HCEC 1CT (cell line): ENCODE measurements at places on chromosomes 13 and 19.

- DNase-seq = no peak
Measured at GRCh38 chr19:13942023-13942684, 3.9 kb upstream of the PODNL1 start.

DNA sequence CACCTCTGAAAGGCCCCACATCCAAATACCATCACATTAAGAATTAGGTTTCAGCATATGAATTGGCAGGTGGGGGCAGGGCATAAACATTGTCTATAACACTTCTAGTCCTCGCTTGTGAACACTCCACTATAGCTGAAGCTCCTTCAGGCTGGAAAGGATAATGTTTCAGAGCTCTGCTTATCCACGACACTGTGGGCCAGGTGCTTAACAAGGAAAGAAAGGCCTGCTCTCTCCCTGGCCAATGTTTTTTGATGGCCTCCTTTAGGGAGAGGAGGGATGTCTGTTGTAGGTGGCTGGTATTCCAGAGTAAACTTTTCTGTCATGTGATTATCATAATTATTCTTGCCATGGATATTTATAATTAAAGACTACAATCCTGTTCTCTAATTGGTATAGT, 86.4 kb downstream of the CCNA1 start:
- DNase-seq = no peak

- DNase-seq = peak; percentile 42
Measured at GRCh38 chr13:21537105-21537504, 66.9 kb downstream of the MICU2 start.

DNA sequence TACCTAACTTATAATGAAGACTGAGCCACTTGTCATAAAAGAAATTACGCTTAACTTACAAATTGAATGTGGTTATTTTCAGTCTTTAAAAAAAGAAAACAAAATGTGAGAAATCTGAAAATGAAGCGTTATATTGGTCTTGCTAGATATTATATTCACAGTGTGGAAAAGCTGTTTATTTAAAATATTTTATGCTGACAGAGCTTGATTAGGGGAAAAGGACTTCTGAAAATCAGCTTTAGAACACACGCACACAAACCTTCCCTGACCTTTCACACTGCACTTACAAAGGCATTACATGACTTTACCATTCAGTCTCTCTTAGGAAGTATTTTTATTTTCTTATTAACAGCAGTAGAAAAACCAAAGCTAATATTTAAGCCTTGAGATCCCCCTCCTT, 461.5 kb downstream of the DIAPH3 start:
- DNase-seq = no peak

DNA sequence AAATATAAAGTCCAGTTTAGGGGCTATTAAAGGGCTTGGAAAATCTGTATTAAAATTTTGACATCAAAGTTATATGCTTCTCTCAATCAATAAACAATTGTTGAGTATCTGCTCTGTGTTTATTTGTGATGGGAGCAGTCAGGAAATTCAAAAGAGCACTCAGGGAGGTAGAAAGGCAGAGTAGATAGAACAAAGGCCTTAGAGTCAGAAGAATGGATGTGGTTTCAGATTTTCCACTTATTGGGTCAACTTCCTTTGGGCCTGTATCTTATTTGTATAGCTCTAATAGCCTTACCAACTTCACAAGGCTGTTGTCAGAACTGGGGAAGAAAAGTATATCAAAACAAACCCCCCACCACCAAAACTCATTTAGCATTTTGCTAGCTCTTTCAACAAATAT, 302.6 kb downstream of the SPRY2 start:
- no peak for DNase-seq

- peak; percentile 36 for DNase-seq
Measured at GRCh38 chr19:52270266-52270885, 989 bp downstream of the ZNF766 start.

DNA sequence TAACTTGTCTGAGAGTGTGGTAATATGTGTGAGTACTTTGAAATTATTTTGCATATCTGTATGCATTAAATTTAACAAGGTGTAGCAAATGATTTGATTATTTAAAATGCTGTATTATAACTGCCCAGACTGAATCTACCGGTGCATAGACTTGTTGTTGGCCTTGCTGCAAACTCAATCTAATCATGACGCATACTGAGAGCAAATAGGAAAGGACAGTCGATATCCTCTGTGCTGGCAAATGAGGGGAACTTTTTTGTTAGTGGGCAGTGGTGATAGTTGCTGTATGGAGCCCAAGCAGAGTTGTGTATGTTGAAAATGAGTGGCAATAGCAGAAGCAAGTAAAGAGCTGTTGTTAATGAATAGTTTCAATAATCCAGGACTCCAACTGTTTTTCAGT, 127.4 kb downstream of the LMO7 start:
- no peak for DNase-seq

- DNase-seq = no peak
Measured at GRCh38 chr13:49190901-49191300, 29.2 kb upstream of the MLNR start.

- peak; percentile 13 for DNase-seq
Measured at GRCh38 chr13:27954406-27954851, 14.7 kb downstream of the CDX2 start.

- DNase-seq = peak; percentile 37
Measured at GRCh38 chr13:66915596-66916185, 314.4 kb downstream of the PCDH9 start.

- no peak for DNase-seq
Measured at GRCh38 chr19:48117515-48118130, 7.0 kb upstream of the PLA2G4C start.

GRCh38 chr13:105462098-105462497, 1073.4 kb downstream of the EFNB2 start:
- no peak for DNase-seq

- DNase-seq = no peak
Measured at GRCh38 chr13:50766013-50766412, 77.5 kb downstream of the DLEU7 start.

DNA sequence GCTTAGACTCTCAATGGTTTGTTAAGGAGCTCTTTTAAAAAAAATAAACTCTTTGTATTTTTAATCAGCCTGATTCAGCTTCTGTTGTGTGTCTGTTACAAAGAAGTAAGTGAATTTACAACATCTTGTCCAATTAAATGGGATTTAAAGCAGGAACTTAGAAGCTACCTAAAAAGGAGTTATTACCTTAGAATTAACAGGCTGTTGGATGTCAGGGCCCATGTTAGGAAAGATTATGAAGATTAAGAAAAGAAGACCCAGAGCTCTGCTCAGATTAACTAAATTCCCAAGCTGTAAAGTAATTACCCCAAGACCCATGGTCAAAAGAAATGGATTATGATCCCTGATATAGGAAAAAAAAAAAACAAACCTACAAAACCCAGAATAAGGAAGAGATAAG, 44.1 kb upstream of the ZNF780A start:
- DNase-seq = no peak

DNA sequence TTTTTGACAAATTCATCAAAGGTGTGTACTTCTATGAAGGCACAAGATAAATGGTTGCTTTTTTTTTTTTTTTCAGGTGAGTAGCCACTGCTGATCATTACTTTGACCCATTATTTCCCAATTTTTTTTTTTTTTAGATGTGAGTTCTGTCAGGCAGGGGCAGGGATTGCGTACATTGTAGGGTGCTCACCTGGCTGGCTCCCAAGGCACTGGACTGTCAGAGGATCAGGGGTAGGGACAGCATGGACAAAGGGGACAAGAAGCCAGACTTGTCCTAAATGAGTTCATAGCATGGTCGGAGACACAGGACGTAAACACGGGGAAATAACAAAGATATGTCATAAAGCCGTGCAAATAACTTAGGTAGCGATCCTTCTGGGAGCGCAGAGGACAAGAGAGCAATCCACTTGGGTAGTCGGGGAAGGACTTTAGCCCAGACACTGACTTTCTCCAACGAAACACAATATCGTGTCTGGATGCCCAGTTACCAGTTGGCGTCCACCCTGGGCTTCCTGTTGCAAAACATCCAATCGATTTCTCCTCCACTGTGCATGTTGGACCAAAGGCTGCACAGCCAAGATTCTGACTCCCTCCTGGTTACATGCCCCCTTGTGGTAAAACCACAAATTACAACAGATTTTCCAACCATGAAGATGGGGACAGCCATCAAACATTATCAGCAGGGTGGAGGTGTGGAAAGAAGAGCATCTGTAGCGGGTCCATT, 27.5 kb upstream of the KATNAL1 start:
- no peak for DNase-seq

DNA sequence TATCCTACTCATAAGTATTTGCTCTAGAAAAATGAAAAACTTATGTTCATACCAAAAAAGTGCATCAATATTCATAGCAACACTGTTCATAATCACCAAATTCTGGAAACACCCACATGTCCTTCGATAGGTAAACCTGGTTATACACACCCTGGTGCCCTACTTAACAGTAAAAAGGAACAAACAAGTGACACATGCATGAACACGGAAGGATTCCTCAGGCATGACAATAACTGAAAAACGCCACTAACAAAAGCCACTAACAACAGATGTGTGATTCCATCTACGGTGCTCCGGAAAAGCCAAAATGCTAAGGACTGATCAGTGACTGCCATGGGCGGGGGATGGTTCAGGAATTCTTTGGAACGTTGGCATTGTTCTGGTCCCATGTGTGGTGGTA, 65.5 kb downstream of the STK24 start:
- no peak for DNase-seq

DNA sequence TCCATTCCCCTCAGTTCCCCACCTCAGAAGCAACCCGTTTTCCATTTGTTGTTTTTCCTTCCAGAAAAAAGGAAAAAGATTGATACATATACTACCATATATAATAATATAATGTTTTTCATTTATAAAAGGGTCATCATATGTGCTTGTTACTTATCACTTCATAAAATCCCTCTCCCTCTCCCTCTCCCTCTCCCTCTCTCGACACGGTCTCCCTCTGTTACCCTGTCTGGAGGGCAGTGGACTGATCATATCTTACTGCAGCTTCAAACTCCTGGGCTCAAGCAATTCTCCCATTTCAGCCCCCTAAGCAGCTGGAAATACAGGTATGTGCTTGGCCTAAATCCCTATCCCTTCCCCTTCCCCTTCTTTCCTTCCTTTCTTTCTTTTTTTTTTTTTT, 17.1 kb downstream of the PNMA8A start:
- DNase-seq = no peak

- no peak for DNase-seq
Measured at GRCh38 chr13:31361673-31362072, 161.9 kb downstream of the B3GLCT start.

- no peak for DNase-seq
Measured at GRCh38 chr13:42973581-42973980, 18.5 kb downstream of the EPSTI1 start.

GRCh38 chr13:36543671-36544070, 111.4 kb downstream of the CCNA1 start:
- no peak for DNase-seq

GRCh38 chr13:69828527-69828926, 279.1 kb upstream of the ATXN8OS start:
- no peak for DNase-seq

- no peak for DNase-seq
Measured at GRCh38 chr19:33806434-33806881, 9.8 kb downstream of the KCTD15 start.
